ENCODE measurements at places on chromosomes 5 and 9. TPM values are rescaled to one million over a fixed set of nuclear protein-coding genes. Genes with fewer than 3 reads are reported as not detected.

Gene KLF4
- 0.88 TPM for total RNA-seq

Gene PCDHA9
- not detected for total RNA-seq

Gene HTR4
- not detected for total RNA-seq

GRCh38 chr9:75467142-75467541 lies 378.8 kb downstream of the OSTF1 start:
- no peak overlapping the region for H3K27ac ChIP-seq
- H3K4me1 ChIP-seq, result no peaks in the 10 kb centered on the region
- H3K4me3 ChIP-seq, result no peak overlapping the region
- H3K36me3 ChIP-seq, result no peaks in the 10 kb centered on the region
- H3K27me3 ChIP-seq, result peaks cover 5% of the 10 kb centered on the region
- DNase-seq, result no peak

DNA sequence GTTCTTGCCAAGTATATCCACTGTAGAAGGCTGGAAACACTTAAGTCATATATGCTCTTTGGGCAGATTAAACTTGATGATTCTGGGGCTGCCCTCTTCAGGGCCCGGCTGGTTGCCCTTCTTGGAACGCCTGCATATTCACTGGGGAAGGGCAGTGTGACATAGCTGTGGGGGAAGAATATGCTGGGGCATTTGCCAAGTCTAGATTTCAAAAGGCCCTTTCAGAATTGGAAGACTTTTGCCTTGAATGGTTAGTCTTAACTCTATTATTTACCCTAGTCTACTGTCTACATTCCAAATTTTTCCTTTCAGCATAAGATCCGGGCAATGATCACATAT lies 161.2 kb upstream of the PITX1 start:
- H3K4me1 ChIP-seq, result peaks cover 2% of the 10 kb centered on the region
- no peak overlapping the region for H3K27ac ChIP-seq
- no peaks in the 10 kb centered on the region for H3K36me3 ChIP-seq
- no peak for DNase-seq

- H3K27me3 ChIP-seq, result no peaks in the 10 kb centered on the region
- H3K27ac ChIP-seq, result no peak overlapping the region
- H3K36me3 ChIP-seq, result no peaks in the 10 kb centered on the region
- no peaks in the 10 kb centered on the region for H3K4me1 ChIP-seq
- no peak for DNase-seq
These were observed 204.9 kb downstream of the SMARCA2 start for GRCh38 chr9:2220036-2220435.

DNA sequence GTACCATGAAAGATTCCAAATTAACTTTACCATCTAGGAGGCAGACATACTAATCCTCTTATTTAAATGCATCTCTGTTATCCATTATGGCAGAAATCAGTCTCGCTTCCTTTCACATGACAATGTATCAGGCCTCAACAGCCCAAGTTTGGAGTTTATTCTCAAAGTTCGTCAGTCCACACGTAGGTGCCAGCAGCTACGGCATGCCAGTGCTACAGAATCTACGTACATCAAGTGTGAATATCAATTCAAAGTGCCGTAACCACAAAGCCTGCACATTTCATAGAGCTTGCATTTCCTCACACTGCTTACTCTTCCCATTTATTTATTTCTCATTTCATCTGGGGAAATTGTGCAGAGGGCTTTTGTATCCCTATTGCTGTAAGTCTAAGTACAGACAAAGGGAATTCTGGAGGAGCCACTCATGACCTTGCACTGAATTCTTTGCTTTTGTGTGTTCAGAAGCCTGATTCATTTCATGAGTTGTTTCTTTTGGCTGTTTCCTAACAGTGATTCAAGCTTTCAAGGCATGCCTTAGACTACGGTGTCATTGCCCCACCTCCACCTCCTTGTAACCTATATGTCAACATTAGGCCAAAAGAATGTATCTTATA lies 10.0 kb downstream of the ENC1 start:
- peak; percentile 56 for DNase-seq
- peaks cover 31% of the 10 kb centered on the region for H3K4me1 ChIP-seq
- H3K27ac ChIP-seq, result no peak overlapping the region
- no peaks in the 10 kb centered on the region for H3K36me3 ChIP-seq
- H3K27me3 ChIP-seq, result peaks cover 9% of the 10 kb centered on the region

GRCh38 chr5:134736173-134736812 lies 2.1 kb upstream of the CAMLG start:
- no peak for DNase-seq
- H3K36me3 ChIP-seq, result peaks cover 10% of the 10 kb centered on the region
- H3K4me3 ChIP-seq, result no peak overlapping the region
- H3K27ac ChIP-seq, result no peak overlapping the region
- peaks cover 24% of the 10 kb centered on the region for H3K4me1 ChIP-seq

GRCh38 chr5:179927824-179928223 lies 20.1 kb upstream of the TBC1D9B start:
- H3K27ac ChIP-seq, result no peak overlapping the region
- H3K4me3 ChIP-seq, result no peak overlapping the region
- no peaks in the 10 kb centered on the region for H3K4me1 ChIP-seq
- H3K36me3 ChIP-seq, result no peaks in the 10 kb centered on the region
- no peak for DNase-seq
- H3K27me3 ChIP-seq, result no peaks in the 10 kb centered on the region

DNA sequence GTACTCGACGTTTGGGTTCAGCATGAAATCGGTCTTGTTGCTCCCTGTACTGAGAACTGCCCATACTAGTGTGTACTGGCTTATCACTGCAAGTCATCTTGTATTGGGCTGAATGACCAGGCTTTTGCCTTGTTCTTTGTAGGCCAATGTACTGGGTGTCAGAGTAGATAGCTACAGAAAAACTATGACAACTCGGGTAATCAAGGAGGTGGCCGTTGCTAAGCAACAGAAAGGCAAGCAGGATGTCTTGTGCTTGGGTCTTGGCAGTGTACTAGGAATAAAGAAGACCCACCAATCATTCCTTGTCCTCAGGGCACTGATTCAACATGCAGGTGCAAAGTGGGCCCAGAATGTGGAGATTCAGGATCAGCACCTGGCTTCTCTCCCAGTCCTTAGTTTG lies 11.9 kb upstream of the SHISAL2B start:
- H3K36me3 ChIP-seq, result no peaks in the 10 kb centered on the region
- peaks cover 17% of the 10 kb centered on the region for H3K27me3 ChIP-seq
- H3K4me3 ChIP-seq, result no peak overlapping the region
- DNase-seq, result no peak
- H3K27ac ChIP-seq, result no peak overlapping the region

GRCh38 chr5:58248221-58248620 lies 211.7 kb downstream of the PLK2 start:
- peaks cover 6% of the 10 kb centered on the region for H3K27me3 ChIP-seq
- DNase-seq, result no peak
- H3K4me1 ChIP-seq, result no peaks in the 10 kb centered on the region

GRCh38 chr9:2545881-2546490 lies 75.6 kb upstream of the VLDLR start:
- H3K4me1 ChIP-seq, result no peaks in the 10 kb centered on the region
- no peak for DNase-seq
- no peak overlapping the region for H3K4me3 ChIP-seq
- no peaks in the 10 kb centered on the region for H3K36me3 ChIP-seq
- no peak overlapping the region for H3K27ac ChIP-seq

DNA sequence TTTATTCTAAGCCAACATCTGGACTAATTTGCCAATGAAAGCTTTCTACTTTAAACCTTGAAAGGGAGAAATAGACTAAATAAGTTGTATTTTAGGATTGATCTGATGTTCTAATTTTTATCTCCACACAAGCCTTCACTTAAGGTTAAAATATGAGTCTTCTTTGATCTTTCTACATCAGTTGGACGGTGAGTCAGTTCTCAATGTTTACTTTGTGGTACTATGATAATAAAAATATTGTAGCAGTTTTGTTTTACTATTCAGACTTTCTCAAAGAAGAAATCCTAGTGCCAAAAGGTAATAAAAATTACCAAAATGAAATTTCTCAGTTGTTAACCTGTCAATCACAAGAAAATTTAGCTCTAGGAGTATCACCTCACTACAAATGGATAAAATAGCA lies 203.5 kb upstream of the RGMB start:
- no peak overlapping the region for H3K27ac ChIP-seq
- DNase-seq, result no peak

DNA sequence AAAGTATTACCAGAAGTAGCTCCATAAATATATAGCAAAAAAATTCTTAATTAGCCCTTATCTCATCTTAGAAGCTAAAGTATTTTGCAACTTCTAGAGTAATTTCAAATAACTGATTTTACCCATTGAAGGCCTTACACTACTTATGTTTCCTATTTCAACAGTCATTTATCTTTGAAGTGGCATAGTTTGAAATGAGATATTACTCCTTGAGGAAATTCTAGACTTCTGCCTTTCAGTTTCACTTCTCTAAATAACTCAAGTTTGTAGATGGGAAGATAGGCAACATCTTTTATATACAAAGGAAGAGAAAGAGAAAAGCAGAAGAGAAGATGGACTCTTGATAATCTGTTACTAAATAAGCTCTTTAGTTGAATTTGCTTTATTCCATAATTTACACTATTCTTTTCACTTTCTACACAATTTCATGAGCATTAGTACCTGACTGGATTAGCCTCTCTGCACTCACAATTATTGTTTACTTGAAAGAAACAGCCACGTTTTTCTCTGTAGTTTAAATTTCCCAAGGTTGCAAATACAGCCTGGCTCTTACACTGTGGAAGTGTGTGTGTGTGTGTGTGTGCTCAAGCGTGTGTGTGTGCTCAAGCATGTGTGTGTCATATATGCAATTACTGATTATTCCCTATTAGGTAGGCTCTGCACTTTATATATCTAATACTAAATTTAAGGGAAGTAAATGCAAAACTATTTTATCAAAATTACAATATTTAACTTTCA lies 60.6 kb upstream of the EMB start:
- no peak overlapping the region for H3K4me3 ChIP-seq
- H3K4me1 ChIP-seq, result peaks cover 10% of the 10 kb centered on the region
- peaks cover 11% of the 10 kb centered on the region for H3K36me3 ChIP-seq
- H3K27ac ChIP-seq, result no peak overlapping the region
- no peak for DNase-seq
